ENCODE measurements at places on chromosomes 7 and 10.

- no peak for DNase-seq
Observed at GRCh38 chr7:34155220-34155908, 250.0 kb downstream of the BMPER start.

GRCh38 chr10:91885362-91886079 is 23.8 kb downstream of the FGFBP3 start:
- no peak for DNase-seq

- DNase-seq = no peak
Observed at GRCh38 chr7:101113836-101114235, 13.1 kb upstream of the SERPINE1 start.

DNA sequence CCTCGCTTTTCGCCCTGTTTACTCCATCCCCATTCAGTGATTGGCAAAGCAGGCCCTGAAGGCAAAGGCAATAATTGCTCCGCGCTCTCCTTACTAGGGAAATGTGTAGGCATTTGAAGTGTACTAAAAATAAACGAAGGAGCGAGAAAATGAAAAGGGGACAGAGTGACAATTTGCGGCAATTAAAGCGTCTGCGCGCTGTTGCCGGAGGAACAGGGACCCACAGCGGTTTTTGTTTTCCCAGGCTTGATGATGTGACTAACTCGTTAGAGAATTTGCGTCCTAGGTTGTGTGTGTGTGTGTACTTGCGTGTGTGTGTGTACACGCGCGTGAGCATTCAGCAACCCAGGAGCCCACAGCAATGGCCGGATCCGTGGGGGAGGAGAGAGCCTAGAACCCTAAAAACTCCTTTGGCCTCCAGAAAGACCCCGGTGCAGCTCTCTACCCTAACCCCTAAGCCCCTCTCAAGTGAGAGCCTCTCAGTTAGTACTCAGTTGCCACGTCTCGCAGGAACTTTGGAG is 7.8 kb upstream of the DLX6 start:
- no peak for DNase-seq

- DNase-seq = no peak
Observed at GRCh38 chr10:84407388-84408049, 79.1 kb downstream of the CCSER2 start.
